ENCODE measurements at places on chromosomes 5 and 9.

DNA sequence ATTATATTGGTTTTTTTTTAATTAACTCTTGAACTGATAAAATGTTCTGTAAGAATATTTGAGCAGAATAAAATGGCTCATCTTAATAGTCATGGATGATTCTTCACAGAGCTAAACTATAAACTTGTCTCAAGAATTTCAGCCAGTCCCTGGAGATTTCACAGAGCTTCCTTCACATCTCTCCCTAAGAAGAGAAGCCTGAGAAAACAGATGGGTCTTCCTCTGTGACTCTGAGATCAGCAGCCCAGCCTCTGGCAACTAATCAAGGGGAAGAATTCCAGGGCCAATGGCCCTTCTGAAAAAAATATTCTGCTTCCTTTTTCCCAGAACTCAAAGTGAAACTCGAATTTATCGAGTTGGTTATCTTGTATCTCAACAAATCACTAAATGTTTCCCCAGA lies 122.2 kb upstream of the ITGA1 start:
- peak; percentile 28 for DNase-seq

DNA sequence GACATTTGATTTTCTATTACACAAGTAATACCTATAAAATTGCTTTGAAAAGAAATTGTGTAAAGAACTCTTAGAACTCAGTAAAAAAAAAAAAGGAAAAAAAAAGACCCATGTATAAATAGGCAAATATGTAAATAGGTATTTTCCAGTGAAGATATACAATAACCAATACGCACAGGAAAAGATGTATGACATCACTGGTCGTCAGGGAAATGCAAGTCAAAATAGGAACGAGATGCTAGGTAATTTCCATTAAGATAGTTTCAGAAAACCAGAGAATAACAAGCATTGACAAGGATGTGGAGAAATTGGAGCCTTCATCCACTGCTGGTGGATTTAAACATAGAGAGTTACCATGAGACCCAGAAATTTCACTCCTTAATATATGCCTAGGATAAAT lies 708.8 kb downstream of the MTRR start:
- DNase-seq: no peak

GRCh38 chr9:37859043-37859442 lies 44.9 kb downstream of the SLC25A51 start:
- no peak for DNase-seq

GRCh38 chr5:83306572-83307241 lies 164.8 kb upstream of the VCAN start:
- peak; percentile 64 for DNase-seq

DNA sequence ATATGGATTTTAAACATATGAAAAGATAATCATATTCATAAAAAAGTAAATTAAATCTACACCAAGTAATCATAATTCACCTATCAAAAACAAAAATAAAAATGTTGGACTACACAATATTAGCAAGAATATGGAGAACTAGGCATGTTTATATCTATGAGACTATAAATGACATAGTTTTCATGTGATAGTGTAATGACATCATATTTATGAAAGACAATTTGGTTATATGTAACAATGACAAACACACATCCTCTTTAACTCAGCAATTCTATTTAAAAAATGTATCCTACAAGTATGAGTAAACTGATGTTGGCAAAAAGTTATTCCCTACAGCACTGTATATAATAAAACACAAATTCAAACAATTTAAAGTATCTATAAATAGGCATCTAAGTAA lies 312.3 kb downstream of the EDIL3 start:
- no peak for DNase-seq

DNA sequence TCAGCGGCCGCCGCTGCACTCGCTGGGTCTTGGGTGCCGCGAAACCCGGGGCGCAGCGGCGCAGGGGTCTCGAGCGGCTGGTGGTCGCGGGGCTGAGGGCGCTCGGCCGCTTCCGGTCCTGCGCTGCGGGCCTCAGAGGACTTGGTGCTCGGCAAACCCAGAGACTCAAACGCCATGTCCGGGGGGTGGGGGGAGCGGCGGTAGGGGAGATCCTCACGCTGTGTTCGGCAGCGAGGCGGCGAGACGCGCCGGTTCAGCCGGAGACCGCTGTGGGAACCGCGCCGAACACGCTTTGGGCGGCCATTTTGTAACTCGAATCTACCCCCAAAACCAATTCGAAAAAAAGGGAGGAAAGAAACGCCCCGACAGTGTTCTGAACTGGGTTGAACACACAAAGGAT lies 317.5 kb upstream of the CDH18 start:
- no peak for DNase-seq

DNA sequence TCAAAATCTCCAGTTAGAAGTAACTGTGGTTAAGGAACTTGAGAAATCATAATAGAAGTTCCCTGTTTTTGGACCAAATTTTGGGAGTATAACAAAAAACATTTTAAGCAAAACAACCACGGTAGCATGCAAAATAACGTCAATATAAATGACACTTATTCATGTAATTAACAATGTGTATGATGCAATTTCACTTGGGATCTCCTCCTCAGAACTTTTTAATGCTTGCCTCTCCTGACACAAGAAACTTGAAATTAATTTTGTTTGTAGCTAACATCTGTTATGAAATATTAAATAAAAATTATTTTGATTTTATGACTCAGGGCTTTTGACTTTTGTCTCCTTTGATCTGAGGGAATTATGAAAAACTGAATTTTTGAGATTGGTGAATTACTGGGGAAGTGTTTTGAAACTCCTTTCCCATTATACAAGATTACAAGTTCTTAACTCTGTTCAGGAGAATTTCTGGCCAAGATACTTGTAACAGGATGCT lies 149.7 kb downstream of the ATP10B start:
- no peak for DNase-seq

- no peak for DNase-seq
Measured at GRCh38 chr9:4263591-4263990, 36.3 kb downstream of the GLIS3 start.

DNA sequence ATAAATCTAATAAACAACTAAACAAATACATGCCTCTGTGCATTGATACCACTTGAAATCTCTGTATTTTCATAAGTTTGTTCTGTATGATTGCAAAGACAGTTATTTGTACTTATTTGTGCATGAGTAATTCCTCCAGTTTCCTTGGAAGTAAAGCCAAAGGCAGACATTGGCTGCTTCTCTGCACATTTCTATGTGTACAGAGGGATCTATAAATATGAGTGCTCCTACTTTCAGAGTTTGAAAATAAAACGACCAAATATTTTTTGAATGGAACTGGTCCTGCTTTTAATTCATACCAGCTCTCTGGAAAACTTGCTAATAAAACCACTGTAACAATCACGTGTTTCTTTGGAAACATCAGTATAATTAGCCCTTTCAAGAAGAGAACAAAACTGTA lies 306.5 kb downstream of the MAN2A1 start:
- no peak for DNase-seq

GRCh38 chr9:133691626-133692363 lies 46.4 kb downstream of the SARDH start:
- DNase-seq: no peak

GRCh38 chr5:77957516-77957915 lies 181.4 kb upstream of the TBCA start:
- DNase-seq: no peak

DNA sequence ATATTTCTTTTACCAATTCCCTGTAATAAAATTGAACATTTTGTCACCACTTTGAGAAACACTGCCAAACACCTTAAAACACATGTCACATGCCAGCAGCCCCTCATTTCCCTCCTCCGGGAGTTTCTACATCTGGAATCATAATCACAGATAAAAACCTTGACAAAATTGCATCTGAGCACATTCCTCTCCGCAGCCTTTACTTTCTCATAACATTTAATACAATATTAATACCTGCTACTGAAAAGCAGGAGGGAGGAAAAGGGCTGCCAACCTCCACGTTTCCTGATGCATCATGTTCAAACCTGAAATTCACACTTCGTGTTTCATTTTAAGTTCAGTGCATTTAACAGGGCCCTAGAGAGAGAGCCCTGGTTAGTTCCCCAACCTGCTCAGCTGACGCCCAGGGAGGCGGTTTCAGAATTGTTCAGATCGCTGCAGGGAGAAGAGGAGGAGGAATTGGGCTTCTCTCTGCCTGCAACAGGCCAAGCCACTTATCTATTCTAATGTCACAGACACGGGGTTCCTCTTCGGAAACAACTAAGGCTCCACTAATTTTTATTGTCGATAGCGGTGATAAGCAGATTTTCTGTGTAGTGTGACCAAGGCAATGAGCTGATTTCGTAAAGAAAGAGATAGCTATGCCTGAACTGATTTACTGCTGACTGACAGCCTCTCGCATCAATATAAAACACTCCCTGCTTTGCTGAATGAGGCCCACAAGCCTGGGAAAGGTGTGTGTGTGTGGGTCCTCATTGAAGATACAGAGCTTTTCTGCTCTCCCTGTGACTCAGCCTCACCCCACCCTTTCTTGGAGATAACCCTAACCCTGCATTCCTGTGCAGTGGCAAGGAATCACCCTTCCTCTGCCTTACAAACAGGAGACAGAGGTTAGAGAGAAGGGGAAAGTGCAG lies 4.9 kb upstream of the LHX2 start:
- no peak for DNase-seq

GRCh38 chr5:43007911-43008362 lies 32.2 kb downstream of the ANXA2R start:
- DNase-seq: no peak

DNA sequence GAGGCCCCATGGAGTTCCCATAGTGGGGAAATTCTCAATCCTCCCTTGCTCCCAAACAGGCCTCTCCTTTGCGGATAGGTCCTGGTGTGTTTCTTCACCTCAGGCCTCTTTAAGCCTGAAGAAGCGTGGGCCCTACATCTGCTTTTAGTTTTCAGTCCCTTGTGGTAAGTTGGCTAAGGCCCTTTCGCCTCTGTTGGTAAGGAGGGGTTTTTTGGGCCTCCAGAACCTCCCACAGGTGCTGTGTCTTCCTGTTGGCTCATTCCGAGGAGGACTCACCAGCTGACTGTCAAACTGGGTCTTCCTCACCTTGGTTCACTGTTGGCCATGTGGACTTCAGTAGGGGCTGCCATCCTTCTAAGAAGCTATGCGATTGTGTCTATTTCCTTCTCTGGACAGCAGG lies 56.4 kb upstream of the DHFR start:
- DNase-seq: no peak

DNA sequence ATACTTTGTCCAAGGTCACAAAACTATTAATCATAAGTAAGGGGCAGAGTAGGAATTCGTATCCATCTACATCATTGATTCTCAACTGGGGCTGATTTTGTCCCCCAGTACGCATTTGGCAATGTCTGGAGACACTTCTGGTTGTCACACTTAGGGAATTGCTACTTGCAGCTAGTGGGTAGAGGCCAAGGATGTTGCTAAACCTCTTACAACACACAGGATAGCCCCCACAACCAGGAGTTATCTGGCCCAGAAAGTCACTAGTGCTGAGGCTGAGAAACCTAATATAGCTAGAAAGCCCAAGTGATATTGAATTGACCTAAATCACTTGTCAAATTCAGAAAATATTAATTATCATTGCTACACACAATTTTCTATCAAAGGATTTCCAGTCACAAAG lies 120.4 kb upstream of the ABCA1 start:
- no peak for DNase-seq

- DNase-seq: peak; percentile 92
Measured at GRCh38 chr5:172775326-172776234, 4.6 kb upstream of the DUSP1 start.

All from GM04504 (cell line).